Activated CD4-positive, alpha-beta memory T cell treated with anti-CD3 and anti-CD28 coated beads for 36 hours (primary cell): ENCODE measurements at places on chromosomes 1 and 21. TPM values are rescaled to one million over a fixed set of nuclear protein-coding genes. Genes with fewer than 3 reads are reported as not detected.

DNA sequence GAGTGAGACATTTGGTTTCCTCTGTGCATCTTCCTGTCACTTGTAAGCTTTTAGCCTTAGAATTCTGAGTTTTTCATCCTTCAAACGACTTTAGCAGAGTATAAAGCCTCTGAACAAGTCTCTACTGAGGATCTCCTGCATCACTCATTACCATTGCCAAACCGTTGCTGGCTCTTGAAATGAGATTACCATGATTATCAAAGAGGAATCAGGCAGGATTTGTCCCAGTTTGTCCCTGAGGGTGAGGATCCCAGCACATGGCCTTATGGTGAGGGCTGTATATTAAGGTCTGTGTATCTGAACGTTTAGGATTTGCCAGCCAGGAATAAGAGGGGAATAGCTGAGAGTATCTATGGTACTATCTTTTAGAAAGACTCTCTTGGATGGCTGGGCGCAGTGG, 169.5 kb upstream of the L1TD1 start:
- DNase-seq = no peak

DNA sequence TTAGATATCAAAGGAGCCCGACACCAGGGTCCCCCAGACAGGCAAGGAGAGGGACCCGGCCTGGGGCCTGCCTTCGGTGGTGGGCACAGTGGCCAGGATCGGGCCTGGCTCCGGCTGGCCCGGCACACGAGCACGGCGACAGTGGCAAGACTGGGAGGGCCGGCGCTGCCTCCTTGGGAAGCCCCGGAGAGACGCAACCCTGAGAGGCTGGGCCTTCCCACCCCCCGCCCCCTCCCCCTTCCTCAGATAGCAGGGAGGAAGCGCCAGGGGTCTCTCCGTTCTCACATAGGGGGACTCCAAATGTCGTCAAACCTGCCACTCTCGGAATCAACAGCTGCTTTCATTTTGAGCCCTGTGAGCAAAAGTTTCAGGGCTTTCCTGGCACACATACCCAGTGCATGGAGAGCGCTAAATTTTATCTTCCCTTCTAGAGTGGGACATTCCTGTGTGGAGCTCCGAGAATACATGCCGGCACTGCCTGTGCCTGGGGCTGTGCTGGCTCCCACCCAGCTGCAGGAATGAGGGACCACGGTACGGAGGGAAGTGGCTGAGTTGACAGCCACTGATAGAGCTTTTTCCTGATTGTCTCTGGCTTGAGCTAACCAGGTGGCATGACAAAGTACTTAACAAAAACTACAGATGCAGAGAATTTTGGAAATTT, 62.4 kb downstream of the CD247 start:
- DNase-seq = peak; percentile 79

GRCh38 chr1:224014330-224014649, 99.6 kb upstream of the FBXO28 start:
- no peak for DNase-seq

DNA sequence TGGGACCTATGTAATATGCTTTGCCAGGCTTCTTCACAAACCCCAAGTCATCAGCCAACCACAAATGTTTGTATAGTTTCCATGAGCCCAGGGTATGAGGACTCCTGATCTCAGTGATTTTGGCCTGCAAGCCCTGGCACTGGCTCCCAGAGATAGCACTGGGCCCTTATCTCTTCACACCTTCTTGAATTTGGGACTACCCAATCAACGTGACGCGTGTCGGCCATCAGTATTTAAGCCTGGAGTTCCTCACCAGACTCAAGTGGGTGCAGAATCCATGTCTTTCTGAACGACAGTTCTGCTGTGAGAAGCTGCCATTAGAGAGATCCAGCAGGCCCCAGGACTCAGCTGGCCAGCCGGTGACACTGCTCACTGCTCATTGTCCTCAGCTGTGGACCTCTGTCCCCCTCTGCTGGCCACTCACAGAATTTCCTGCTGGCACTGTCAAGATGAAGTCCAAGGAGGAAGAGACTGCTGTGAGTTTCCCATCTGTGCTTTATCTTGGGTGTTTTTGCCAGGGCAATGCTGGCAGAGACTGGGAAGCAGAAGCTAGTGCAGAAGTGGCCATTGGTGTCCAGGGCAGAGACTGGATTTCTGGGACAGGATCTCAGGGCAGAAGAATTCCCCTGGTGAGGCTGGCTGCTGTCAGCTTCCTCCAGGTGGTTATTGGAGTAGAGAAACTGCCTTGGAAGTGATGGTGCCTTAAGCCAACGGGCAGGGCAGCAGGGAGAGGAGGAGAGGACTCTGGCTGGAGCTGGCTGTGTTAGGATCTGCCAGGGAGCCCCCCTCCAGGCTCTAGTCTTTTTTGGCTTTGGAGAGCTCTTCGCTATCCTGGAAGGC, 28.4 kb downstream of the TMCC2 start:
- DNase-seq = peak; percentile 92

DNA sequence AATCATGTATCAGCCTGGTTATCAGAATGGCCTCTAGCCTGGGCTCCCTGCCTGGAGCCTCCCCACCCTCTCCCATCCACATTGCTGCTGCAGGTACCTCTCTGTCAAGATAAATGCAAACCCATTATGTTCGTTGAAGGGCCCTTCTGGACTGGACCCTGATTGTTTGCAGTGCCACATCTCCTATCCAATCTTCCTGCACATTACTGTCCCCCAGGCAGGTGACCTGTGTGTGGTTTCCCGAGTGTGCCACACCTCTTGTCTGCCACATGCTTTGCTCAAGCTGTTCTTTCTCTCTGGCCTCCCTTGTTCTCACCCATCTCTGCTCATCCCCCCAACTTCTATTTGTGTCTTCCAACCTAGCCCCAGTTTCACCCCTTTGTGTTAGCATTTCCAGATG, 32.4 kb downstream of the IER5 start:
- no peak for DNase-seq

DNA sequence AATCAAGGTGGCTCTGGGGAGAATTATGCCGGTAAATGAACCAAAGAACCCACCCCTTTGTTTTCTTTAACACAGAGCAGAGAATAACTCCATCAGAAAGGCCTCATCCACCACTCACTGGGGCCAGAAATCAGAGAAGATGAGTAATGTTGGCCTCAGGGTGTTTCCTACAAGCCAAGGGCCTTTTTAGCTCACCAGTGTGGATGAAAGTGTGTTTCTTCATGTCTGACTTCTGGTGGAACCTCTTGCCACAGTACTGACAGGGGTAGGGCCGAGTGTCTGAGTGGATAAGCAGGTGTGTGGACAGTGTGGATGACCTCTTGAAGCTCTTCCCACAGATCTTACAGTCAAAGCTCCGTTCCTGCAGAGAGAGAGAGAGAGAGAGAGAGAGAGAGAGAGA, 8.3 kb downstream of the GFI1 start:
- DNase-seq = peak; percentile 54

GRCh38 chr1:56423716-56424115, 155.6 kb downstream of the PLPP3 start:
- no peak for DNase-seq

GRCh38 chr1:3355089-3355488, 99.4 kb upstream of the ARHGEF16 start:
- no peak for DNase-seq

DNA sequence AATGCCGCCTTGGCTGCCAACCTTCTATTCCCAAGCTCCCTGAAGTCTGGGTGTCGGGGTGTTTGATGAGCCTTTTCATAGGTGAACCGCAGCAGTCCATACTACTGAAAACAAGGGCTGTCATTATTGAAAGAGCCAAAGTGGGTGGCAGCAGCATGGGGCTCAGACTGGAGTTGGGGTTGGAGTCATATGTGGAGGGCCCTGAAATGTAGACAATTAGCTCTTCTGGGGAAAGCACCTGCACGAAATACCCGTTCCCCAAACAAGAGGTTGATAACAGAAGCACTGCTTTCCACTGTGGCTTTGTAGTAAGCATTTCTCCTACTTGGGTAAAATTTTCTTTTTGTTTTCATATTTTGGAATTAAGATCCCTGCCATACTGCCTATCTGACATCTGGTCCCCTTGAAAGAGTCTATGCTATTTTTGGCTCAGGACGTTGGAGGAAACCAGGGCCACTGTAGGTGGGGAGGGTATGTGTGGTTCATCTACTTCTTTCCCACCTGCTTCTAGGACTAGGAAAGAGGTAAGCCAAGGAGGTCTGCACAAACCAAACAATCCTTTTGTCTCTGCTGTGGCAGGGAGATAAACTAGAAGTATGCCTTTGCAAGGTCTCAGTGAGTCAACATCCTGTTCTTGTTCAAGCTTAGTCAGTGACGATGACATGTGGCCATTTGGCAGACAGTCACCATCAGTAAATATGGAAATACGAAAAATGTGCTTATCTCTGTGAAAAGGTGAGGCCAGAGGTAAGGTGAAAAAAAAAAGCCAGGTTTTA, 197.0 kb upstream of the UBE2U start:
- peak; percentile 9 for DNase-seq

GRCh38 chr1:211724687-211725196, 49.3 kb upstream of the NEK2 start:
- DNase-seq = no peak

DNA sequence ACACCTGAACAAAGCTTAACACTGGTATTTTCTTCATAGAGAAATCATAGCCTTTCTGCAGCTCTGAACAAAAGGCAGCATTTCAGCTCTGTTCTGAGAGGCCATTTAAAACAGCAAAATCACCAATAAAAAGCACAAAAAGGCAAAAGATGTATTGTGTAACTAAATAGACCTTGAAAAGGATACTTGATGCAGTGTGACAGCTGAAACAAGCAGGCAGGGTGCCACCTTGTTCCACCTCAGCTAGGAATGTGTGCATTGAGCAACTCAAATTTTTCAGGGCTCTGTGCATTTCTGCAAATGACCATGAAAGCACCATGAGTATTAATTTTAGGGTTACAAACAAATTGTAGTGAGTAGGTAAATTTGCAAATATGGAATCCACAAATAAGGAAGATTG, 65.8 kb downstream of the RHOU start:
- no peak for DNase-seq

DNA sequence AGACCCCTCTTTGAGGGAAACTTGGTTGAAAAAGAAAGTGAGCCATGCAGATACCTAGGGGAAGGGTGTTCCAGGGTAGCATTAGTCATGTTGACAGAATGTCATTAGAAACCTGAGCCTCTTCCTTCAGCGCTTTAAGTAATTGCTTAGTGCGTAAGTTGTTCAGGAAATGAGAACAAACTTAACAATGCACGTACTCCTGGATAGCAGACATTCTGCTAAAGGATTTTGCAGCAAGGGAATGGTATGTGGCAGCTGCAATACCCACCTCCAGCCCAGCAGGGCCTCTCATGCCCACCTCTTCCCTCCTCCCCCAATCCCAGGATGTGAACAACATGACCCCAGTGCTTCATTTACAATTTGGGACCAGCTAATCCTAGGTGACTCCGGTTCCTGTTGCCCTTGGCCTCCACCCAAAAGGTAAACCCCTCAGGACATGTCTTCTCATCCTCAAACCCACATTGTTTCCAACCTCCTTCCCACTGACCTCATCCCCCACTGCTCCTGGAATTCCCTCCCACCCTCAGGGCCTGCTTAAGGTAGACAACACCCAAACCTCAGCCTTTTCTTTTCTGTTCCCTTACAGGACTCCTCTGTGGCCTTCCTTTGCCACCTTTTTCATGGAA, 98.0 kb upstream of the BCAR3 start:
- DNase-seq = no peak

GRCh38 chr1:55305735-55306134, 90.6 kb upstream of the USP24 start:
- DNase-seq = no peak

- no peak for DNase-seq
Measured at GRCh38 chr1:48803474-48803873, 26.8 kb upstream of the BEND5 start.

DNA sequence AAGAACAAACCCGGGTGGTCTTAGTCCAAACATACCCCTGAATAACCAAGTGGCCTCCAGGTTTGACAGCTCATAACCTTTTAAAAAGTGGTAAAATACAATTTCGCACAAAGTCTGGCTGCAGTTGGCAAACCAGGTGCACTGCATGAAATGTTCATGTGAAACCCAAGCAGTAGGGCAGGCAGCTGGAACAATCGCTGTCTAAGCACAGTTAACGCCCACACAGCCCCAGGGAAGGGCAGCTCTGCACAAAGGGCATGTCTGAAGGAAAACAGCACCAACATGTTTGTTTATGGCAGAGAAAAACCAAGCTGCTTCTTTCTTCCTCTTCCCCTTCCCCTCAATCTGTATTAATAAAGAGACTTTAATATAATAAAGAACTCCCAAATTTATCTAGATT, 49.5 kb downstream of the KIAA1614 start:
- no peak for DNase-seq

- DNase-seq = no peak
Measured at GRCh38 chr1:195434566-195435203, 1173.6 kb downstream of the KCNT2 start.

DNA sequence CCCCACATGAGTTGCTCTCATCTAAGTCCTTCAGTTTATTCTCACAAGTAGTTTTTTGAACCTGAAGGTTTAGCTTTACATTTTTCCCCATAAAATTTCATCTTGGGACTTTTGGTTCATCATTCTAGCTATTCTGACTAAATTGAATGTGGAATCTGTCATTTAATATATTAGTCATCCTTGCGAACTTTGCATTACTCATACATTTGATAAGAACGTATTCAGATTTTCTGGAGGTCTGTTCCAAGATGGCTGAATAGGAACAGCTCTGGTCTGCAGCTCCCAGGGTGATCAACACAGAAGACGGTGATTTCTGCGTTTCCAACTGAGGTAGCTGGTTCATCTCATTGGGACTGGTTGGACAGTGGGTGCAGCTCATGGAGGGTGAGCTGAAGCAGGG, 59.8 kb upstream of the CSF1 start:
- DNase-seq = no peak

DNA sequence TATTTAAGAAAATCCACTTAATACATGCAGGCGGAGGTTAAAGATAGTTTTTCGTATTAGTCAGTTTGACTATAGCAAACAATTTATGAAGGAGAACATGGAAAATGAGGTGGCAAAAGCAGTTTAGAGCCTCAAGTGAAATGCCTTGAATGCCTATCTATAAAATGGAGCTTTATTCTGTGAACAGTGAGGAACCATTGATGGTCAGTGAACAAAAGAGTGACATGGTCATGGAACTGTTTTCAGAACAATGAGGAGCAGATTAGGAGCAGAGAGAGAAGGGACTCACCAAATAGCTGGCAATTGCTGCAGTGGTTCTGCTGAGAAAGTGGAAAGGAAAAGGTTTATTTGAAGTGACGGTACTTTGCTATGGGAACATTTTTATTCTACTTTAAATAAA, 299.8 kb downstream of the DUSP10 start:
- no peak for DNase-seq

Gene TIPRL
- total RNA-seq = 51.1 TPM

Gene PTPRC
- total RNA-seq = 503 TPM

Gene KRTAP6-3
- not detected for total RNA-seq

Gene GABRD
- total RNA-seq = not detected

Gene LCE1F
- not detected for total RNA-seq

Gene DENND4B
- 108 TPM for total RNA-seq

Gene FCRL2
- total RNA-seq = not detected

Gene PPCS
- 52.3 TPM for total RNA-seq

Gene PPIH
- 91.0 TPM for total RNA-seq

Gene OR2G3
- total RNA-seq = not detected
